ENCODE measurements at places on chromosomes 3 and 15.

GRCh38 chr15:56744701-56745683, 11.7 kb upstream of the ZNF280D start:
- no peak overlapping the region for H3K4me3 ChIP-seq
- no peak for DNase-seq
- no peaks in the 10 kb centered on the region for H3K36me3 ChIP-seq
- no peak overlapping the region for H3K27ac ChIP-seq
- no peaks in the 10 kb centered on the region for H3K27me3 ChIP-seq

DNA sequence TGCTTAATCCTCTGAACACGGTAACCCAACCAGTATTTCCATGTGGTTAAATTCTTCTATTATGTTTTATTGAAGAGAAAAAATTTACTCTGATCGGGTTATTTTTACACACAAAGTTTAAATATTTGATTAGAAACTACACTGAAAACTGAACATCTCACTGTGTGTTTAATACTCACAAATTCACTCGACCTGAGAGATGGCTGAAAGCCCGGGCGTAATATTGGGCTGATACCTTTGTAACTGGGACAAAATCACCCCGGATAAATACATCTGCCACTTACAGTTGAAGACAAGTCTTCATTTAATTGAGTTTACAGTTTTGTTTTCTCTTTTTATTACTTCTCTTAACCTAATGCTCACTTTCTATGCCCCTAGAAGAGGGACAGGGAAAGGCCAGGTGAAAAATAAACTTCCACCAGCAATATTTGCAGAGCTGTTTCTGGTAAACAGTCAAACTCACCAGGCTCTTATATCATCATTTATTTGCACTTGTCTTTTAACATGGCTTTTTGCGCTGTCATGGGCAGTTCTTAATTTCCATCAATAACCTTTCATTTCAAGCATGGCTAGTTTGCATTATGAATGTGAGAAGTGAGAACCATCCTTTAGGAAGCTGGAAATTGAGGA, 145.6 kb upstream of the TMCO5A start:
- no peak overlapping the region for H3K4me3 ChIP-seq
- H3K4me1 ChIP-seq, result no peaks in the 10 kb centered on the region
- H3K27me3 ChIP-seq, result no peaks in the 10 kb centered on the region
- no peak for DNase-seq
- no peaks in the 10 kb centered on the region for H3K36me3 ChIP-seq

- no peak overlapping the region for H3K4me3 ChIP-seq
- H3K36me3 ChIP-seq, result peaks cover 32% of the 10 kb centered on the region
- H3K27ac ChIP-seq, result no peak overlapping the region
- no peaks in the 10 kb centered on the region for H3K4me1 ChIP-seq
- no peaks in the 10 kb centered on the region for H3K27me3 ChIP-seq
These were observed 144.8 kb downstream of the SUCLG2 start for GRCh38 chr3:67509471-67510075.

DNA sequence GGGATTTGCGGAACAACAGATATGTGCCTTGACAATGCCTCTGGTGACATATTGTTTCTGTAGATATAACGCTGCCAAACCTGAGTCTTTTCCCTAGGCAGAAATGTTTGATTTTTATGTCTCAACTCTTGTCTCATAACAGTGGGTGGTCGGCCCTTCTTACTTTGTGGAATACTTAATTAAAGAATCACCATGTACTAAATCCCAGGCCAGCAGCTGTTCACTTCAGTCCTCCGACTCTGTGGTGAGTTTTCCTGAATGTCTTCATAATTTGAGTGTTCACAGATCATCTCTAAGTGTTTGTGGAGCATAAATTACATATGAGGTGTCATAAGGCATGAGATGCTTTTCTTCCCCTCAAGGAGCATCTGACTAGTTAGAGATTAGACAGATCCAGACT, 5.9 kb downstream of the FETUB start:
- H3K4me1 ChIP-seq, result peaks cover 9% of the 10 kb centered on the region
- no peak overlapping the region for H3K27ac ChIP-seq
- H3K27me3 ChIP-seq, result peaks cover 2% of the 10 kb centered on the region
- no peak overlapping the region for H3K4me3 ChIP-seq
- H3K36me3 ChIP-seq, result no peaks in the 10 kb centered on the region

DNA sequence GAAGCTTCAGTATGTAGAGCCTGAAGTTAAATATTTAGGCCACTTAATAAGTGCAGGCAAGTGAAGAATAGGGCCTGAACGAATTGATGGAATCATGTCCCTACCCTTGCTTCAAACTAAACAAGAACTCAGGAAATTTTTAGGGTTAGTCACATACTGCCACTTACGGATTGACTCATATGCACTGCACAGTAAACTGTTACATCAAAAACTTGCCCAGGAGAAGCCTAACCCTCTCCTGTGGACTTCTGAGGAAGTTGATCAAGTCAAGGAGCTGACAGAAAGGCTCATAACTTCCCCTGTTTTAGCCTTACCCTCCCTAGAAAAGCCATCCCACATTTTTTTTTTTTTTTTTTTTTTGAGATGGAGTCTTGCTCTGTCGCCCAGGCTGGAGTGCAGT, 20.6 kb upstream of the KBTBD12 start:
- H3K4me1 ChIP-seq, result peaks cover 2% of the 10 kb centered on the region
- no peaks in the 10 kb centered on the region for H3K27me3 ChIP-seq
- no peak overlapping the region for H3K4me3 ChIP-seq
- H3K36me3 ChIP-seq, result peaks cover 9% of the 10 kb centered on the region
- H3K27ac ChIP-seq, result no peak overlapping the region

- H3K27ac ChIP-seq, result no peak overlapping the region
- no peak overlapping the region for H3K4me3 ChIP-seq
- no peak for DNase-seq
- H3K27me3 ChIP-seq, result peaks cover 31% of the 10 kb centered on the region
- H3K4me1 ChIP-seq, result no peaks in the 10 kb centered on the region
These were observed 7.9 kb upstream of the SSUH2 start for GRCh38 chr3:8652324-8652987.

DNA sequence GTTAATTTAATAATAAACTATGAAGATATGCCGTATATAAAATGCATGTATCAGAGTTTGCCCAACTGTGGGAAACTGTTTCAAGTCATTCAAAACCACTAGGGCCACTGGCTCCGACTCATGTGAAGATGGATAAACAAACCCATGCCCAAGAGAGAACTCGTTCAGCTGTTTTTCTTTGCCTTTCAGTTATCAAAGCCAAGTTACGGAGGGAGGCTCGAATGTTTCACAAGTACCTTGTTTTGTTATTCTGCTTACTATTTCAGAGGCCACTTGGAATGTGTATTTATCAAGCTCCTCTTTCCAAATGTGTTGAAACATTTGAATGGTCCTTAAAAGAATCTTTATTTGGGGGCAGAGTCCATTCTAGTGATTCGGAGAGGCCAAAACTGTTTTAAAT, 82.1 kb downstream of the DUT start:
- no peak overlapping the region for H3K4me3 ChIP-seq
- DNase-seq, result no peak
- H3K27ac ChIP-seq, result no peak overlapping the region
- H3K36me3 ChIP-seq, result no peaks in the 10 kb centered on the region
- peaks cover 7% of the 10 kb centered on the region for H3K27me3 ChIP-seq

GRCh38 chr3:34568766-34569165, 770.3 kb downstream of the PDCD6IP start:
- H3K27ac ChIP-seq, result no peak overlapping the region
- no peak overlapping the region for H3K4me3 ChIP-seq
- H3K27me3 ChIP-seq, result no peaks in the 10 kb centered on the region
- H3K4me1 ChIP-seq, result no peaks in the 10 kb centered on the region
- DNase-seq, result no peak

GRCh38 chr3:126732281-126733060, 28.4 kb downstream of the CHCHD6 start:
- peaks cover 49% of the 10 kb centered on the region for H3K36me3 ChIP-seq
- DNase-seq, result no peak
- no peaks in the 10 kb centered on the region for H3K27me3 ChIP-seq

DNA sequence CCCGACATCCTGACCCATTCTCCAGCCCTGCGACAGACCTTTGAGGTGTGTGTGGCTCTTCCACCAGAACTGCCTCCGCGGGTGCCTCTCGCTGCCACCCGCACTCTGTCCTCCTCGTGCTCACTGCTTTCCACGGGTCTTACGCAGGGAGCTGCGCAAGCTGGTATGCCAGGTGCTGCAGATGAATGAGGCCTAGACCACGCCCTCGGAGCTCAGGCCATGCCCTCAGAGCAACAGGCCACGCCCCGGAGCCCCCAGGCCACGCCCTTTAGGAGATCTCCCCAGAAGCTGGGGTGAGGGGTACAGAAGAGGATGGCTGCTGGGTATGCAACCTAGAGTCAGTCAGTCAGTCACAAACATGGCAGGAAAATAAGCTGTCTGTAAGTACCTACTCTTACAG, 300.3 kb downstream of the GABRG3 start:
- DNase-seq, result no peak
- H3K36me3 ChIP-seq, result no peaks in the 10 kb centered on the region
- H3K27me3 ChIP-seq, result peaks cover 2% of the 10 kb centered on the region
- H3K27ac ChIP-seq, result no peak overlapping the region

Data from memory B cell (primary cell).